ELR (cell line): ENCODE measurements at places on chromosomes 7 and 10.

DNA sequence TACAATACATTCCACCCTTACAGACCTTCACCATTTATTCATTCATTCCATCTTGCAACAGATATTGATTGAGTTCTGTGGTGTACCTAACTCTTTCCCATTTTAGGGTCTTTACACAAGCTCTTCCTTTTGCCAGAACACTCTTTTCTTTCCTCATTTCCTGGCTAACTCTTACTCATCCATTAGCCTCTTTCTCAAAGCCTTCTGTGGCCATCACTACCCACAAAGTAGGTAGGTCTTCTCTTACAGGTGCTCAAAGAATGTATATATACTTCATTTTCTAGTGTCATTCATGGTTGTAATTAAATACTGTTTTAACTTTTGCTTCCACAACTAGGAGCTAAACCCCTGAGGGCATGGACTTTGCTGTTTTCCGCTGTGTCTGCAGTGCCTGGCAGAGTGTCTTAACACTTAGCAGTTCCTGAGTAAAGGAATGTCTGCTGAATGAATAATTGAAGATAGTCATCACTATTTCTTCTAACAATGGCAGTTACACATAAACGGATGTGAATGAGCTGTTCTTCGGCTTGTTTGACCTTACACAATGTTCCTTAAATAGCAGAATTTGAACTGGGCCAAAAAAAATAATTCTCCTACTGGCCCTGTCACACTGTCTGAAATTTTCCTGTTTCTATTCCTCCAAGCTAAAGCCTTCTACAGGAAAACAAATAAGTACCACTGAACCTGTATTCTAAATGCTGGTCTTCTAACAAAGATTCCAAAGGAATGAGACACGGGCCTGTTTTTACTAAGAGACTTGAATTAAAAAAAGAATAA lies 15.1 kb downstream of the BCAP29 start:
- peak; percentile 95 for DNase-seq

GRCh38 chr10:100725869-100726426 lies 19.4 kb upstream of the PAX2 start:
- DNase-seq: no peak

- no peak for DNase-seq
Observed at GRCh38 chr7:2006231-2006771, 226.4 kb downstream of the MAD1L1 start.

DNA sequence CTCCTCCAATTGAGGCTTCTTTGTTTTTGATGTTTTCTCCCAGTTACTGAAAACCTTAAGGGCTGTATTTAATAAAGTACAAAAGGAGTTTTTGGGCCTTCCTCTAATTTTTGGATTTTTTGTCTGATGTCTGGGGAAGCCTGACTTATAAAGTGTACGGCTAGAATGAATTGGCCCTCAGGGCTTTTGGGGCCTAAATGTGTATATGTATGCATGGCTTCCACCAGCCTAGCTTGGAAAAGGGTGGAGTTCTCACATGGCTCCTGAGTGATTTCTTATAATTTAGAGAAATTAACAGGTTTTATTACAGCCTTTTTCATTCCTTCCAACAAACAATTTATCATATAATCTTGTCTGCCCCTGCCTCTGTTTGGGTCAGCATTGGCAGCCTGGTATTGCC lies 10.4 kb upstream of the TBATA start:
- no peak for DNase-seq

GRCh38 chr7:149783386-149784250 lies 10.2 kb upstream of the ZNF467 start:
- no peak for DNase-seq

DNA sequence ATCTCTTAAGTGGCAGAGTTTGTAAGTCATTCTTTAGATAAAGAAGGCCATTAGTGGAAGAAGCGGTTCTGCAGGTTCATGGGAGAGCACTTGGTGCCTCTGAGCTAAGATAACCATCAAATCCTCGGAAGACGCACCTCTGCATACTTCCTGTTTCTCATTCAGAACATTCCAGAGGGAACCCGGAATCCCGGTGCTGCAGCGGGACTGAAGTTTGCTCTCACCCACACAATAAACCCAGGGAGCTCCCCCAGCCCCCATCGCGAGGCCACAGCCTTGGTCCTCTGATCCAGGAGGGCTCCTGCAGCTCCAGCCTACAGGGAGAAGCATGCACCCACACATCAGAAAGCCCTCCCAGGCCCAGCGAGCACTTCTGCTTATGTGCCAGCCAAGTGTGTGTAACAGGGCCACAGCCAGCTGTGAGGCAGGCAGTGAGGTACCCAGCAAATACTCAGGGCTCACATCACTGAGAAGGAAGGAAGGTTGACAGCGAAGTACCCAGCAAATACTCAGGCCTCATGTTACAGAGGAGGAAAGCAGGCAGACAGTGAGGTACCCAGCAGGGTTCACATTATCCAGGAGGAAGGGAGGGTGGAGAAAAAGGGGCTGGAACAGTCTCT lies 142.4 kb downstream of the DIP2C start:
- no peak for DNase-seq
